Stimulated activated CD4-positive, alpha-beta T cell treated with anti-CD3 and anti-CD28 coated beads, Interleukin-4, amount 100 ng/mL, for 24 hours (primary cell): ENCODE measurements at places on chromosomes 5 and 9.

- no peak for DNase-seq
Observed at GRCh38 chr9:135394131-135394530, 85.5 kb upstream of the PPP1R26 start.

DNA sequence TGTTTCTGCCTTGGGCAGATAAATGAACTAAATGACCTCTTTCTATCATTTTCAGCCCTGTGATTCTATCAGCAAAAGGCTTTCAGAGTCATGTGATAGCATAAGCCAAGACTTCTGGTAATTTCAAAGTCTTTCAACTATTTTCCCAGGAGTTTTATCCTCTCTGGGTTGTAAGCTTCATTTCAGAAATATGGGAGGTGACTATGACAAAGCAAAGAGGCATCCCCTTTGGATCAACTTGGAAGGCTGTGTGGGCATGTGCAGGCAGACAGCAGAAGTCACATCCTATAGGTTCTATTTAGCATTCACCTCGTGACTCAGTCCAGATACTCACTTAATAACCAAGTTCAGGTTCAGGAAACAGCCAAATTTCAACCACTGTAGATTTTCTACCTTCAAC, 149.0 kb upstream of the FST start:
- DNase-seq = no peak

GRCh38 chr9:8876303-8876702, 1076.7 kb upstream of the DMAC1 start:
- DNase-seq = no peak

GRCh38 chr5:168096525-168096924, 194.9 kb upstream of the WWC1 start:
- DNase-seq = no peak

DNA sequence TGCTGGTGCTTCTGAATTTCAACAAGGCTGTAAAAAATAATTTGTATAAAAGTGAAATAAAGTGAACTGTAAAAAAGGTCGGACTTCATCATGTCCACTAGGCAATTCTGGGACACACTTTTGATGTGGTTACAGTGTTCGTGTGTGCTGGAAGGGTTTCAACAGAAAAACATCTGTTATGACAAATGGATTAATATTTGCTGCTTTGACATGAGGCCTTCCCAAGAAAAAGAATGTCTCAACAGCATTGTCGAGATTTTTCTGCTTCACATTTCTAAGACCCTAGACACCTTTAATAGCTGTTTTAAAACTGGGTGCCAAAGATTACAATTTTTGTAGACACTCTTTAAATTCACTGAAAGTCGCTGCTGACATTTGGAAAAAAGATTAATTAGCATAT, 216.6 kb downstream of the SLC12A2 start:
- no peak for DNase-seq

GRCh38 chr5:126395198-126395597, 28.0 kb upstream of the GRAMD2B start:
- DNase-seq = no peak

- no peak for DNase-seq
Observed at GRCh38 chr5:113378514-113378913, 56.3 kb downstream of the TSSK1B start.

GRCh38 chr5:140488914-140489313, 58.5 kb upstream of the EIF4EBP3 start:
- no peak for DNase-seq

DNA sequence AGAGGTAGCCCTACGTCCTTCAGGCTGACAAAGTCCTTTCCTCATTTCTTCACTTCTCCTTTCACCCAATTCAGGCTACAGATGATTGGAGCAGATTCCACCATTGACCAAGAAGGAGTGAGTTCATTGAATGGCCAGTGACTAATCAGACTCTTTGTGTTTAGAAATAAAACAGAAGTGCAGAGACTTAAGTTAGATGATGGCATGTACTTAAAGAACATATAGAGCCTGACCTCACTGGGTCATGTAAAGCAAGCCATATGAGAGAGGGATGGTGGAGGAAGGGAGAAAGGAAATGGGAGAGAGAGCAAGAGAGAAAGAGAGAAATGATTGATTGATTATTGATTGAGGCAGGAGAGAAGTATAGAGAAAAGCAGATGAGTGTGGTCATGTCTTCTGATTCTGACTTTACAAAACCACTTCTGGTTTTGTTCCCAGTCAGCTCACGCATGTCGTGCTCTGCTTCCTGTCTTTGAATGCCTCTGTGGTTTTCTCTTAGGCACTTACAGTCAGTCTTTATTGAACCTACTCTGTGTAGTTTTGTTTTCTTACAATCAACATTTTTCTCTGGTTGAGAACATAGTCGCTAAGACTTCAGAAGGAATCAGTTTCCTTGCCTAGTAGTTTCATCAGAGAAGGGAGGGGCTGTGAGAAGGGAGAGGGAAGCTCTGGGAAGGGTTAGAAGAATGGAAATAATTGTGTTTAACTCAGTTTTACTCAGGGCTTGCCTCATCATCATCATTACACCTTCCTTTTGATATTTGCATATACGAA, 149.2 kb upstream of the KLF9 start:
- DNase-seq = peak; percentile 55

DNA sequence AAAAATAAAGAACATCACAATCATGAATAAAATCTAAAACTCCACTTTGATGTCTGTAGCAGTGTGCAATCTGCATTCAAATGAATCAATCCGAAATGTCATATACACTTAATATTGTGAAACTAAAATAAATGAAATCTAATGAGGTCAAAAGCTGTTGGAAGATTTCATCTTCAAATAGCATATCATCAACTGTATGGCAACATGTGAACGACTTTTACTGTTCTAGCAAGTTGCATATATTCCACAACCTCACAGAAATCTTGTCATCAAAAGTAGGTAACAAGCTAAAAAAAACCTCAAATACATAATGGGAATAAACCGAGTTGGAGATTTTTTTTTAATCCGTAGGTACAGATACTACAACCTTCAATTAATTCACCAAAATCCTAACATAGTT, 1.2 kb downstream of the PTBP3 start:
- no peak for DNase-seq

- no peak for DNase-seq
Observed at GRCh38 chr5:34524123-34524522, 132.0 kb upstream of the RAI14 start.

DNA sequence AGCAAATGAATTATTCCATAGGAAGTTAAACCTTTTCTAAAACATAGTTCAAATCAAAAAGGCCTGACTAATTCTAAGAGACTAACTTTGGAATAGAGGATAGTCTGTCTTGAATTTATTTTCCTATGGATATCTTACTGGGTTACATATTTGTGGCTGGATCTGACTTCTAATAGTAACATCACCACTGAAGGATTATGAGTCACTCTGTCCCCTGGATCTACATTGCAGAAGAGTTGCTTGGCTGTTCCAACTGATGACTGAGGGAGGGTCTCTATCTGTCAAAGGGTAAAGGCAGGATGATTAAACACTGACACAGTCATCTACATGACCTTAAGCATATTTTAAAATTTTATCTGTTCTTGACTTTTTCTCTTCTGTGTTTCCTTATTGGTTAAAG, 119.6 kb upstream of the FST start:
- DNase-seq = no peak

GRCh38 chr5:174642816-174643405, 81.5 kb upstream of the MSX2 start:
- DNase-seq = no peak

DNA sequence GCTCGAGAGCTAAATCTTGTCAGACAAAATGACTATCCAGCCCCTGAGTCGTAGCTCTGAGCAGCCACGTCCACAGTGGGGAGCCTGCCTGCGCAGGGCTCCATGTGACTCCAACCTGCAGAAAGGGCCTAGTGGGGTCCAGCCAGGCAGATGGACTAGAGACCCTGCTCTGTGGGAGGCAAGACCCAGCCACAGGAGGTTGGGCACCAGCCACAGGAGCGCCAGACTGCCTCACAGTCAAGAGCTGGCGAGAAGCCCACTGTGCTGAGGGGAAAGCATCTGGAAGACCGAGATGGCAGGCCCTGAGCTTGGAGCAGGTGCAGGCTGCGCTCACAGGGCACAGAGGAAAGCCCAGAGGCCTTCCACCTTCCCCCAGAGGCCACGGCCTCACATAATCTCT, 61.4 kb downstream of the C5orf15 start:
- DNase-seq = no peak

GRCh38 chr9:93231121-93231694, 47.3 kb downstream of the WNK2 start:
- DNase-seq = no peak

- no peak for DNase-seq
Observed at GRCh38 chr9:84953252-84953773, 283.8 kb downstream of the NTRK2 start.

- no peak for DNase-seq
Observed at GRCh38 chr5:152584103-152584502, 179.0 kb upstream of the NMUR2 start.

- DNase-seq = no peak
Observed at GRCh38 chr5:76385540-76385939, 17.5 kb upstream of the IQGAP2 start.

- no peak for DNase-seq
Observed at GRCh38 chr9:137639303-137640051, 20.7 kb downstream of the EHMT1 start.

- DNase-seq = no peak
Observed at GRCh38 chr9:135108831-135109510, 21.5 kb downstream of the OLFM1 start.

GRCh38 chr9:4339836-4340560, 40.1 kb upstream of the GLIS3 start:
- DNase-seq = no peak
